Stimulated activated CD4-positive, alpha-beta T cell treated with anti-CD3 and anti-CD28 coated beads, Interleukin-4, amount 100 ng/mL, for 4 hours (primary cell): ENCODE measurements at places on chromosomes 11 and 22.

DNA sequence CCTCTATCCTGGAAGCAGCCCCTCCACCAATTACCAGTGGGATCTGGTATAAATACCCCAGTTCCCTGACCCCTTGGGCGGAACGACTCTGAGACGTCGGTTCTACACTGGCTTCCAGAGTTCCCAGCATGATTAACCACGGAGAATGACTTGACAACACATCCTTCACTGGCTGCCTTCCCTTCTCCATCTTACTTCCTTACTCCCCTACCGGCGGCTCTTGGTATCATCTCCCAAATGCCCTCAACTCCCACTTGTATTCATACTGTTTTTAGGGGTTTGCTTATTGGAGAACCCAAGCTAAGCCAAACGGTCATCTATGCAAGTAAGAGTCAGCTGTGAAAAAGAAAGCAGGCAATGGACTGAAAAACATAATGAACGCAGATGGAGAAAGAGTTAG is 56.1 kb downstream of the APOL3 start:
- no peak for DNase-seq

GRCh38 chr11:13043912-13044628 is 35.0 kb downstream of the RASSF10 start:
- no peak for DNase-seq

DNA sequence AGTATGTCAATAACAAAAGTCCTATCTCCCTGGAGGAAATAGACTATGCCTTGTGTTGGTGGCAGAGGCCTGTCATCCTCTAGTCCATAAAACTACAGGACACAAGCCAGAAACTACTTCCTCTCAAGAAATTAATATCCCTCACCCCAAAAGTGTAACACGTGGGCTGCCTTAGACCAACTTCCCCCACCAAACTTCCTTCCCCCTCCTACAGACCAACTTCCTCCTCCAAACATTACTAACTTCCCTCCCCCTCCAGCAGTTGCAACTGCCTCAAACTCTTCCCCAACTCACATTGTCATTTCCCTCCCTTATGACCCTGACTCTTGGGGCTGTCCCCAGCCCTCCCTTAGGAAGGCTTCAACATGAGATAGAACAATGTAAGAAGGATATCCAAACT is 6.3 kb downstream of the OR52K2 start:
- DNase-seq: no peak

DNA sequence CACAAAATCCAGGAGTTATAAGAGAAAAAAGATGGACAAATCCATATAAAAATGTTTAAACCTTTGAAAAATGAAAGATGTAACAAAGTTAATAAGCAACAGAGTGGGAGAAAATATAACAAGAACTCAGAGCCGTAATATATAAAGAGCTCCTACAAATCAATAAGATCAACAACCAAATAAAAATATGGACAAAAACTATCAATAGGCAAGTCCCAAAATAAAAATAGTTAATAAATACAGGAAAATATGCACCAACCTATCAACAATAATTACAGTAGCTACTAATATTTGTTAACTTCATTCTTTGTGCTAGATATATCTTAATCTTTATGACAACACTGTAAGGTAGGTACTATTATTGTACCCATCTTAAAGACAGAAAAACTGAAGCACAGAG is 2.8 kb downstream of the CARD10 start:
- no peak for DNase-seq

DNA sequence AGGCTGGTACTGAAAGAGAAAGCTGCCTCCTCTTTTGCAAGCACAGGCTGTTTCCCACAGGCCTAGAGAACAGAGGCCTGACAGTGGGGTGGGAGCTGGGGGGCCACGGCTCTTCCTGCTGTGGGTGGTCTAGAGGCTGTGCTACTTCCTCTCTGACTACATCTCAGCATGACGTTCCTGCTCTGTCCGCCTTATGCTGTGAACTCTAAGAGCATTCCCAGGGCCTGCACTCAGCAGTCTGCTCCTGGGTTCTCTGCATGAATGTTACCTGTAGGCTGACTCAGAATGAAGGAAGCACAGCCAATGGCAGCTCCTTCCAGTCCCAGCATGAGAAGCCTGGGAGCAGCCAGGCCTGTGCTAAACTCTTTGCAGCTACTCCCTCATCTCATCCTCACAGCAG is 534.3 kb downstream of the NTM start:
- no peak for DNase-seq

DNA sequence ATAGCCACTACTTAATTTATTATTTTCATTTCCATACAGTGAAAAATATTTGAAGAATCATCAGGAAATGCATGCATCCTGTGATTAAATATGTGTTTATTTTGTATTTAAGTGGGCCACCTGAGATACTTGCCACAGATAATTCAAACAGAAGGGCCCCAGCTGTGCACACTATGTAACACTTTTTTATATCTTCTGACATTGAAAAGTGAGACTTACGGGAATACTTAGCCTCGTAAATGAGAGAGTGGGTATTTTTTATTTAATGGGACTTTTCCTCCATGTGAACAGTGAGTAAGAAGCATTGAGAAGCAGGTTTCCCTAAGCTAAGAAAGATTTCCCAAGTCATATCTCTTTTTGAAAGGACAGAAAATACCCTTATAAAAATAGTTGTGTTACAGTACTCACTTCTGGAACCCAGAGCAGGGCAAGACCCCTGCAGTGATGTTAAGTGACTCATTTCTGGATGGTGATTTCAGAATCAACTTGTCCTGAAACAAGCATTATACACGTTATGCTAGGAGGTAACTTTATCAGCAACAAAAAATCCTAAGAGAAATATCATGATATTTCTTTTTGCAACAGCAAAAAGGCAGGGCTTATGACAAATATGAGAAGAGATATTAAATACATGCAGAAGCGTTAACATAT is 478.1 kb upstream of the CHORDC1 start:
- DNase-seq: no peak

DNA sequence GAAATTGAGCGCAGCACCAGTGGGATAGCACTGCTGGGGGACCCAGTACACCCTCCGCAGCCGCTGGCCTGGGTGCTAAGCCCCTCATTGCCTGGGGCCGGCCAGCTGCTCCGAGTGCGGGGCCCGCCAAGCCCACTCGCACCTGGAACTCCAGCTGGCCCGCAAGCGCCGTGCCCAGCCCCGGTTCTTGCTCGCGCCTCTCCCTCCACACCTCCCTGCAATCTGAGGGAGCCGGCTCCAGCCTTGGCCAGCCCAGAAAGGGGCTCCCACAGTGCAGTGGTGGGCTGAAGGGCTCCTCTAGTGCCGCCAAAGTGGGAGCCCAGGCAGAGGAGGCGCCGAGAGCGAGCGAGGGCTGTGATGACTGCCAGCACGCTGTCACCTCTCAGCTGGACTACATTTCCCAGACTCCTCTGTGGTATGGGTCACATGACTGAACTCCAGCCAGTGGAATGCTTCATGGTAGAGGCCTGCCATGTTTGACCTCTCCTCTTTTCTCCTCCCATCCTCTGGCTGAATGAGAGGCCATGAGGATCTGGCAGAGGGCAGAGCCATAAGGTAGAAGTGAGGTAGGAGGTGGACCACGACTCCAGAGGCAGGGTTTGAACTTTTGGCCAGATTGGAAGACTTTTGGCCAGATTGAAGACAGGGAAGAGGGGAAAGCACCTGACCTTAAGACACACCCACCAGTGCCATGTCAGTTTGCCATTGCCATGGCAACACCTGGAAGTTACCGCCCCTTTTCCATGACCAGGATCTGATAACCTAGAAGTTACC is 6.2 kb downstream of the MRGPRD start:
- DNase-seq: no peak

- peak; percentile 55 for DNase-seq
Measured at GRCh38 chr11:128522943-128523518, 64.3 kb downstream of the ETS1 start.

GRCh38 chr11:3182462-3182852 is 17.3 kb upstream of the OSBPL5 start:
- no peak for DNase-seq

DNA sequence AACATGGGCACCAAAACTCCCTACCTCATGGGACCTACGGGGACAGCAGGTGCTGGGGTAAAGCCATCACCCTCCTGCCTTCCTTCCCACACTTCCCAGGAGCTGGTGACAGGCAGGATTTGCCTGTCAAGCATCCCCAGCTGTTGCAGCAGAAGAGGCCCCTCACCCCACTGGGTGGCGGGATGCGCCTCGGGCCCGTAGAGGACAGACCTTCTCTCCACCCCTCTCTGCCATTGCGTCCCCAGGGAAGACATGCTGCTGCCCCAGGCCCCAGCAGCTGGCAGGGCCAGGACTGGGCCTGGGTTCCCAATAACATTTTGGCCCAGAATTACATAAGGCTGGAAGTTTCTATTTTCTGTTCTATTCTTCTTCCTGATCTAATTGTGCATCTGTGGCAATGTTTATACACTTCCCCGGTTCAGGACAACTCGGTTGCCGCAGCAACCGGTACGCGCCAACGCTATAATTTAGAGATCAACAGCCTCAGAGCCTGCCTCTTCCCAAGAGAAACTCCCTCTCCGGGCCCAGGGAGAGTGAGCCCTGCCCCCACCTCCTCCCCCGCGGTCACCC is 25.4 kb downstream of the KCNJ4 start:
- no peak for DNase-seq

DNA sequence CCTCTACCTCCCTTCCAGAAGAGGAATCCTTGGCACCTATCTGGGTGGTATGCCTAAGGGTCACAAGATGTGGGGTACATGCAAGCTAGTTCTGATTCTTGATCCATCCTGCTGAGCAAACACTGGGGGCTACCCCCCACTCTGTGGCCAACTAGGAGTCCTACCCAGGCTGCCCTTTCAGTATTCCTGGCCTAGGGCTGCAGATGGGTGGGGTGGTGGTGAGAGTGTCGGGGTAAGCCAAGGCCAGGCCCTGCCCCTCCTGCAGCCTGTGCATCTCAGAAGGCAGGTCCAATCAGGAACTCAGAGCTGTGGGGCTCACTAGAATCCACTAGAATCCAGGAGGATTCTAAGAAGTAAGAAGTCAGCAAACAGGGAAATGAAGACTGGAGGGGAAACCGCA is 10.9 kb downstream of the SSH3 start:
- DNase-seq: no peak

GRCh38 chr11:44899959-44900358 is 50.7 kb downstream of the TP53I11 start:
- no peak for DNase-seq

DNA sequence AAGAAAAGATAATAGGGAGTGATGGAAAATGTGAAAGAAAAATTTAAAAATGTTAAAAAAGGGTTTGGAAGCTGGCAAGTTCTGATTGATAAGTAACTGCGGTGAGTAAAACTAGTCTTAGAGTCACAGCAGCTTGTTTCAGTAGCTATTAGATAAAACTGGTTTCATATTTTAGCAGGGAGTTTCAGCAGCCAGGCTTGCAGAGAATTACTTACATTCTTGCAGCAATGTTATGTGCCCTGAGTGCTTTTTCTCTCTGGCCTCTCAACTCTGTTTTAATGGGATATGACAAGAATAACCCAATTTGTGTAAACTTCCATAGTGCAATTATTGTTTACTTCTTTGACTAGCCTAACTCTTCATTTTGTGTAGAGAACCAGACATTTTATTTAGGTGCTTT is 33.6 kb downstream of the PPME1 start:
- no peak for DNase-seq

DNA sequence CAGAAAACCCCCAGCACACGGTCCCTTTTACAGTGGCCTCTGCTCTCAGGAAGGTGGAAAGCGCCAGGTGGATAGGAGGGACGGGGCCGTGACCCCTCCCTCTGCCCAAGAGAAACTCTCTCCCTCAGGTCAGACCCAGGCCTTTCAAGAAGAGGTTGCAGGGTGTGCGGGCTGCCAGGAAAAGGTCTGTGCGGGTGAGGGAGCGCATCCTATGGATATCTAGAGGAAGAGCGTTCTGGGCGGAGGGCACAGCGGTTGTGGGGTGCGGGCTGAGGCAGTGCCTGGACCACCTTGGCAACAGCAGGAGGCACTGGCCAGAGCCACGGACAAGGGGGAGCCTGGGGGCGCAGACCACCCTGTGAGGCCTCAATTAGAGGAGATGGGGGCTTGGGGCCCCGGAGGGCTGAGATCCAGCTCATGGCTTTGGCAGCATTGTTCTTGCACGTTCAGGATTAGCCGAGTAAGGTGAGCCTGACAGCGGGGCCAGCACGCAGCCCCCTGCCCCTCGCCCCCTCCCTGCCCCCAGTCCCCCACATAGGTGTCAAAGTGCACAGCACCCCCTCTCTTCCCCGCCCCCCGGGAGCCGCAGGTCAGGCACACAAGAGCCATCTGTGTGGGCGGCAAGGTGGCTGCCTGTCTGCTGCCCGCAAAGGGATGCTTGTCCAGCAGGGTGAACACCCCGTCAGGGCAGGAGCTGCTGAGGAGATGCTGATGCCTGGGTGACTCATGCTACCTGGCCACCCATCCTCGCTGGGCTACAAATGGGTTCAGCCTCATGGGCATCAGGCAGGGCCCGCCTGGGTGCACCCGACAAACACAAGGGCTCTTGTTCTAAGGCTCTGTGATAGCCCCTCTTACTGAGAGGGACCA is 92.8 kb upstream of the KCNQ1OT1 start:
- DNase-seq: no peak

GRCh38 chr11:62902932-62903331 is 18.2 kb downstream of the CHRM1 start:
- no peak for DNase-seq

GRCh38 chr11:120835601-120836228 is 188.2 kb upstream of the TBCEL start:
- DNase-seq: no peak

DNA sequence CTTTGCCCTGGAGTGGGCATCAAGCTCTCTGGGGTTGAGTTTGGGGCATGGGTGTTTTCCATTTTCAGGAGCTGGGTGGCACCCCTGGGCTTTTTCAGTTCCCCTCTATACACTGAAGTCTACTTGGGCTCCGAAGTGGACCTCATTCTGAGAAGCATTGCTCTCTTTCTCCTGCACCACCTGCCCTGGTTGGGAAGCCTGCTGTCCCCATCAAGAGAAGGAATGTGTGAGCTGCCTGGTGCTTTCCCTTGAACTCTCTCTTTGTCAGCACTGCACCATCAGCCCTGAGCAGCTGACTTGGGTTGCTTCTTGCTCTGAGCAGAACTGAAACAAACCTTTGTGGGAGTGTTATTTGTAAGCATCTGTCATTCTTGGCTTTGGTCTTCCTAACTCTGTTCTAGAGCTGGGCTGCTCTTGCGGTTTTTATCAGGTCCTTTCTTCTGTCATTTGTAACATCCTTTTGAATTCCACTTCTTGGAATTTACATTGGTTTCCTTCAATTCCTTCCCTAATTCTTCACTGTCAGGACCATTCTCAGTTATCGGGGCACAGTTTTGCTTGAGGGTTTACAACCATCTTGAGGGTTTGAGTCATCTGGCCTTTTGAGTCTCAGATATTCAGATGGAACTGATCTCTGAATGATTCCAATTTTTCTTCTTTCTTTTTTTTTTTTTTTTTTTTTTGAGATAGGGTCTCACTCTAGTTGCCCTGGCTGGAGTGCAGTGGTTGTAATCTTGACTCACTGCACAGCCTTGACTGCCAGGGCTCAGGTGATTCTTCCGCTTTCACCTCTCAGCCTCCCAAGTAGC is 20.5 kb downstream of the UBE2L3 start:
- peak; percentile 11 for DNase-seq

DNA sequence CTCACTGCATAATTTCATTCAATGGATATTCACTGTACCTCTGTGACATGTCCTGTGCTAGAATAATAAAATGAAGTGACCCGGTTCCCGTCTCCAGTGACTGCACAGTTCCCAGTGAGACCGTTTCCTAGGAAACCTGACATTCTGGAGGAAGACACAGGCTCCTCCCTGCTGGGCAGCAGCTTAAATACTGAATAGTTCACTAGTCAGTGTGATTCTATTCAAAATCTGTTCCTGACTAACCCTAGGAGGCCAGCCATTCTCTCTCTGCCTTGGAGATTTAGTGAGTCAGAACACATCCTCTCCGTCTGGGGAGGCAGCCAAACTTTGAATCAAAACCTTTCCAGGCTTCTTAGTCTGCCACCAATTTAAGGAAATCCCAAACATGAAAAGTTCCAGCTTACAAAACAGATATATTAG is 11.3 kb downstream of the TRIM66 start:
- DNase-seq: no peak
